Muscle of leg (tissue), 16 donors: ENCODE measurements at places on chromosomes 2 and 18. TPM values are rescaled to one million over a fixed set of nuclear protein-coding genes. Genes with fewer than 3 reads are reported as not detected.
A peak's percentile ranks its signal among the peaks of the same experiment; 100 is the strongest.

GRCh38 chr18:48778344-48779011 is 172.3 kb downstream of the SMAD7 start:
- DNase-seq, result no peak

GRCh38 chr2:205901491-205901890 is 184.5 kb downstream of the INO80D start:
- DNase-seq, result no peak

- no peak for DNase-seq
These were observed 74.0 kb downstream of the FRZB start for GRCh38 chr2:182792441-182792840.

GRCh38 chr2:56179931-56180330 is 3.9 kb upstream of the CCDC85A start:
- DNase-seq, result no peak

DNA sequence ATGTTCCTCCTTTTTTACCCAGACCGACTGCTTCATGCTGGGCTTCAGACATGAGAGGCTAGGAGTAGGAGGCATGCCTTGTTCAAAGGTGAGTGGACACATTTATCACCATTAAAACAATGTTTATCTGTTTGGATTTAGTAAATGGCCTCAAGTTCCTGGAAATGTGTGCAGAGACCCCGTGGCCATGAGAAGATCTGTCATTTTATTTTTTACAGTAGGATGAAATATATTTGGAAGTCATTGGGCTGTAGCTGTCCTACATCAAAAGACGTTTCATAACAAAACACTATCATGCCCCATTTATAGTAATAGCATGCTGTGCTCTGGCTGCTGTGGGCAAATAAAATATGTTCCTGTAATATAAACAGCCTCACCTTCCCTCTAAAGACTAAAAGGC is 403.9 kb upstream of the TNP1 start:
- DNase-seq, result no peak

GRCh38 chr2:193219413-193219812 is 1024.7 kb upstream of the TMEFF2 start:
- DNase-seq, result no peak

GRCh38 chr2:44645937-44646336 is 284.2 kb downstream of the CAMKMT start:
- no peak for DNase-seq

DNA sequence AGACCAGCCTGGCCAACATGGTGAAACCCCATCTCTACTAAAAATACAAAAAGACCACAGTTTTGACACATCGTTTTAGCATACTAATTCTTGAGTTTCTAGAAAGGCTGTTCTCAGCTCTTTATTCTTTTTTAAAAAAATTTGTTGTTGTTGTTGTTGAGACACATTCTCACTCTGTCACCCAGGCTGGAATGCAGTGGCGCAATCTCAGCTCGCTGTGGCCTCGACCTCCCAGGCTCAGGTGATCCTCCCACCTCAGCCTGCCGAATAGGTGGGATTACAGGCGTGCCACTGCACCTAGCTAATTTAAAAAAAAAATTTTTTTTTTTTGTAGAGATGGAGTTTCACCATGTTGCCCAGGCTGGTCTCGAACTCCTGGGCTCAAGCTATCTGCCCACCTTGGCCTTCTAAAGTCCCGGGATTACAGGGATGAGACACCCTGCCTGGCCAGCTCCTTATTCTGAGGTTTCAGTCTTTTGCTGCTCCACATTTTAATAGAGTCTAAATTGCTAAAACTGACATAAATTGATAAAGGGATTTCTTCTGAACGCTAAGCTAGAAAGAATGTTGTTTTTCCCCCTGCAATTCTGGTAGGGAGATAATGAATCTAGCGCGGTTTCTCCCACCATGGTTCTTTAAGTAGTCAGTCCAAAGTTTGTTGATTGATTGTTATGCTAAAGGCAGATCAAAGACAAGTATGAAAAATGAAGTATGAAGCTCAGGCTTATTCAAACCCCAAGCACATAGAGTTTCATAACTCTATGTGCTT is 32.6 kb upstream of the CABLES1 start:
- DNase-seq, result no peak

DNA sequence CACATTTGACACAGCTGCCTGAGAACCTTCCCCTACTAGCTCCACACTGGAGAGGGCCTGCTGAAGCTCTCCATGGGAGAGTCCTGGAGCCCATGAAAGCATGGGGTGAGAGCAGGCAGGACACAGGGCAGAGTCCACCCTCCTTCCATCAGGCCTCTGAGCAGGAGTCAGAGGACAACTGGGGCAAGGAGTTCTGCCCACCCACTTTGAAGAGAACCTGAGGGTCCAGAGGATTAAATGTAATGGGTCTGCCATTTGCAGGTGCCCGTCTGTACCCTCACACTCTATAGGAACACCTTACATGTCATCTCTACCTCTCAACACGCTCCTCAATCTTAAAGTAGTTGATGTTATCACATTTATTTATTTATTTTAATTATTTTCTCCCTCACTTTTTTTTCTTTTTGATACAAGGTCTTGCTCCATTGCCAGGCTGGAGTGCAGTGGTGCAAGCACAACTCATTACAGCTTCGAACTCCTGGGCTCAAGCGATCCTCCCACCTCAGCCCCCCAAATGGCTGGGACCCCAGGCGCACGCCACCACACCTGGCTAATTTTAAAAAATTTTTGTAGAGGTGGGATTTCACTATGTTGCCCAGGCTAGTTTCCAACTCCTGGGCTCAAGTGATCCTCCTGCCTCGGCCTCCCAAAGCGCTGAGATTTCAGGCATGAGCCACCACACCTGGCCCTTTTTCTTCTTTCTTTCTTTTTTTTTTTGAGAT is 10.2 kb downstream of the ADRA2B start:
- DNase-seq, result no peak

DNA sequence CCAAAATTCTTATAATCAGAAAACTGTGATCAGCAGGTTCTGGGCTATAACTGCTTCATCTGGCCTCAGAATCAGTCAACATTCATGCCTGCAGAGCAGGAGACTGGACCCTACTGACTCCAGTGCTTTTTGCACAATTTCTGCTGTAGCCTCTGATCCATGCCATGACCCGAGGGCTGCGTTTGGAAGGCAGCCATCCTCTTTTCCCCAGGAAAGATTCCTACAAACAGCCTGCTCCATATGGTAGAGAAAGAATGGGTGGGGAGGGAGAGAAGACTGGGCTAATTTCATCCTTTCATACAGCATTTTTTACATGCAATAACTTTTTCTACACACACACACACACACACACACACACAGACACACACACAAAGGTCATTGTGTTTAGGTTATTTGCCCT is 133.0 kb upstream of the MMADHC start:
- no peak for DNase-seq

DNA sequence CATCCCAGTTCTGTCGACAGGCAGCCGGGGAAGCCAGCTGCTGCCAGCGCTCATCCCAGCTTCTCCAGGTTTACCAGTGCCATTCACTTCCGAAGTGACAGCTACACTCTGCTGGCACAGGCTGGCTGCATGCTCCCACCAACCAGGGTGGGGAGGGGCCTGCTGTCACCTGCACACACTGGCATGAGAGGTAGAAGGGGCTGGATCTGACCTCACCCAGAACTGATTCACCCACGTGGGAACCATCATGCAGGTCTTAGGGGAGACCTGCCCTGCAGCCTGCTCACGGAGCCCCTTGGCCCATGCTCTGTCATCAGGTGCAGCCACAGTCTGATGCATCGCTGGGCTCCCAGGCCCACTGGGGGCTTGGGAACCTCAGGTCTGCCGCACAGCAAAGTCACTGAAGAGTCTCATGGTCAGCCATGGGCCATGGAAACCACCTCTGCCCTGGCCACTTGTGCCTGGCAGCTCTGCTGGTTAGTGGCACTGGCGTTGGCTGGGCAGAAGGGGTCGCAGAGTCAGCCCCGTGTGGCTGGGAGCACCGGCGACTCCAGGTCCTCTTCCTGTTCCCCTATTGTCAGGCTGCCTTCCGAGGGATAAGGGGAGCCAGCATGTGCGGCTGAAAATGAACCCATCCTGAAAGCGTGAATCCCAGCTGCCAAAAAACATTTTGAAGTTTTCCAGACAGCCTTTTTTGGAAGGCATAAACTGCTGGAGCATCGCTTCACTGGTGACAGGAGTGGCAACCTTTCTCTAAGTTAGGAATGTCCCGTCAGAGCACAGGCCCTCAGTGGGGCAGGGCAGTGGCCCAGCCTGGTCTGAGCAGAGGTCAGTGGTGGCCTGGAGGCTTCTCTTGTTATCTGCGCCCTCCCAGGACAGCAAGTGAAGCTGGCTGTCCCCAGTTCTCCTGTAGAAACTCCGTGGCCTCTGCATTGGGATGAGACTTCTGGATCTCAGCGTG is 157.8 kb downstream of the SEPTIN10 start:
- peak; percentile 40 for DNase-seq

- DNase-seq, result peak; percentile 63
These were observed 97.2 kb upstream of the OTOS start for GRCh38 chr2:240237609-240238174.

- DNase-seq, result peak; percentile 63
These were observed 13.7 kb upstream of the TET3 start for GRCh38 chr2:73970850-73971471.

DNA sequence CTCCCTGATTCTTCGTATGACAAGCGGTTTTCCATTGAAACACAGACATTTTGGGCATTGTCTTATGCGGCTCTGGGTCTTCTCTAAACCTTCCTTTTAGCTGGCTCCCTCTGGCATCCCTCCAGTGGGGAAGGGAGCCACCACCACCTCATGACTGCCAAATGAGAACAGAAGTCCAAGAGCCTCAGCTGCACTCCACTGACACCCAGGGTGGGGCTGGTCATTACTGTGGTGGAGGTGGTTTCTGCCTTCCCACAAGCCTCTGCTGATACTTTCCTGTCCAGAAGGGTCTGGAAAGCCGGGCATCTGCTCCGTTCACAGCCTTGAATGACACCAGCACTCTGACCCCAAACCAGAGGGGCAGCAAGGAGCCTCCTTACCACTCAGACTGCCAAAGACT is 213.5 kb downstream of the ZNF516 start:
- DNase-seq, result no peak

GRCh38 chr18:49730951-49731391 is 82.4 kb downstream of the ACAA2 start:
- no peak for DNase-seq

DNA sequence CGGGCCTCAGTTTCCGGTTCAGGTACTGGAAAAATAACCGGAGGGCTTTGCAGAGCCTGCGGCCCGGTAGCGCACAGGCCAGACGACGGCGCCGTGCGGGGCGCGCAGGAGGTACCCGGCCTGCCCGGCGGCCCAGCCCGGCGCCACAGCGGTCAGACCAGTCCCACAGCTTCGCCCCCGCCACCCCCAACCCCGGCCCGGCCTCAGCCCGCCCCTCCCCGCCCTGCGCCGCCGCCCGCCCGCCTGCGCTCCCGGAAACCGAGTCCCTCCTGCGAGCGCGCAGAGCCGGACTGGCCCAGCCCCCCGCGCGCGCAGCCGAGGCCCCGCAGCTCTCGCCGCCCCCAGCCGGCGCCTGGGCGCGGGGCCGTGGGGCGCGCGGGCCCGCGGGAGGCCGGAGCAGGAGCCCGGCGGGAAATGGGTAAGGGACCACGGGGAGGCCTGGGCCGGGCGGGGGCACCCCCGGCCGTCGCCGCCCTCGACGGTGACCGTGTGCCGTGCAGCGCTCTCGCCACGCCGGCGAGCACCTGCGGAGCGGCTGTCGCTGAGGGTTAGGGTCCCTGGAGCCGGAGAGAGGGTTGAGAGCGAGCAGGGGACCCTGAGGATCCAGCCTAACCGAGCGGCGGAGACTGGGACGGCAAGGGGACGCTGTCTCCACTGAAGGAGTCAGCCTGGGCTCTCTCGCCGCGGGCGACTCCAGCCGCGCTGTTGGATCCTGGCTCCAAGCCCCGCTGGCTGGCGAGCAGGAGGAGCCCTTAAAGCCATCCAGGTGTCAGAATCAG is 16.5 kb upstream of the PSD4 start:
- peak; percentile 37 for DNase-seq

DNA sequence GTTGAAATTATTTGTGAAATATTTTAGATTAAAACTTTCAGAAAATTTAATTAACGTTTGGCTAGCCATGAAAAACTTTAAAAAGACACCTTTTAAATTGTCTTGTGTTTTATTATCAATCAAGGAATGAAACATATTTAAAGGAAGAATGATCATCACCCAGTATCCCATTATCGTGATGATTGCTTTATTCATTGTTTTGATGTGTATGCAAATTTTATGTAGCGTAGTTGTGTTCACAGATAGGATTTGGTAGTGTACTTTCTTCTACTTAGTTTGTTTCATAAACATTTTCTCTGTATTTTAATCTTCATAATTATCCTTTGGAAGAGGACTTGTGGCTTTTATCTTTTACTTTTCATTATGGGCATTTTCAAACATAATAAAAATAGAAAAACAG is 7.8 kb downstream of the GRHL1 start:
- DNase-seq, result no peak

DNA sequence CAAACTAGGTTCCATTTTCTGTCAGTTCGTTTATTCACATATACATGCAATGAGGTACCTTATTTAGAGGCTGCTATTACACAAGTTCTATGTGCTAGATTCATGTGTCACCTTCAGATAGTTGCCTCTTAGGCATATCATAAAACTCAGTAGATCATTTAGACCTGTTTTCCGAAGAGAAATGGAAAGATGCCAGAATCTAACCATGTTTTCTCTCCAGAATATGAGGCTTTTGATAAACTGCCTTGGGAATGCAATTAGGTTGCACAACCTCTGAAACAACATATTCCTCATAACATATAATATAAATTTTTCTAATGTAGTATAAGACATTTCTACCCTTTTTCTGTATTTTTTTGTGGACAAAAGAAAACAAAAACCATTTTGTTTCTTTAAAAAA is 108.1 kb downstream of the PRPF40A start:
- DNase-seq, result no peak

- DNase-seq, result peak; percentile 76
These were observed 1.8 kb upstream of the ALK start for GRCh38 chr2:29923110-29923721.

- no peak for DNase-seq
These were observed 82.8 kb downstream of the NCK2 start for GRCh38 chr2:105827351-105828096.

The KLHL29 gene
- polyA plus RNA-seq, result 6.1 TPM

The KCNS3 gene
- polyA plus RNA-seq, result 5.7 TPM

The STK36 gene
- 25.7 TPM for polyA plus RNA-seq

The CNDP1 gene
- 0.44 TPM for polyA plus RNA-seq

The HJURP gene
- 15.1 TPM for polyA plus RNA-seq

The WNT6 gene
- polyA plus RNA-seq, result 0.11 TPM

The CTAGE1 gene
- polyA plus RNA-seq, result not detected

The BZW1 gene
- polyA plus RNA-seq, result 193 TPM
